ENCODE measurements at places on chromosomes 2 and 18. TPM values are rescaled to one million over a fixed set of nuclear protein-coding genes. Genes with fewer than 3 reads are reported as not detected.
A peak's percentile ranks its signal among the peaks of the same experiment; 100 is the strongest.

GRCh38 chr18:13028869-13029268, 37.7 kb downstream of the CEP192 start:
- H3K27me3 ChIP-seq, result no peaks in the 10 kb centered on the region
- no peak for DNase-seq
- H3K27ac ChIP-seq, result no peak overlapping the region
- peaks cover 2% of the 10 kb centered on the region for H3K4me1 ChIP-seq
- H3K36me3 ChIP-seq, result peaks cover 10% of the 10 kb centered on the region

The CTNNA2 gene
- not detected for total RNA-seq

The PRKRA gene
- total RNA-seq, result 53.6 TPM

DNA sequence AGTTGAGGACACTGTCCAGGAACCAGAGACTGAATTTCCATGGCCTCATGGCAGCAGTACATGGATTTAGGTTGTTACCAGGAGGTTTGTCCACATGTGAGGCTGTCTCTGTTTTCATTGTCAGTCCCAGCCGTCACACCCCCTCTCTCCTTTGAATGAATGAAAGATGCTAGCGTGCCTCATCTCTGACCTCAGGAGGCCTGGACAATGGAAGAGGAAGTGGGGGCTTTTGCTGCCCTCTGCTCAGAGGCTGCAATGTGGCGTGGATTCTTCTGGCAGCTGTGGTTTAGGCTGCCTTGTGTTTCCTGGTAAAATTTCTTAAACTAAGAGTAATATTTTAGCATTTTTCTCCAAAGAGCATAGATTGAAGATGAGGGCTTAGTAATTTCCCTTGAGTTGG, 47.5 kb downstream of the RAB31 start:
- H3K4me3 ChIP-seq, result no peak overlapping the region
- H3K4me1 ChIP-seq, result peaks cover 13% of the 10 kb centered on the region
- no peak for DNase-seq
- H3K36me3 ChIP-seq, result no peaks in the 10 kb centered on the region

DNA sequence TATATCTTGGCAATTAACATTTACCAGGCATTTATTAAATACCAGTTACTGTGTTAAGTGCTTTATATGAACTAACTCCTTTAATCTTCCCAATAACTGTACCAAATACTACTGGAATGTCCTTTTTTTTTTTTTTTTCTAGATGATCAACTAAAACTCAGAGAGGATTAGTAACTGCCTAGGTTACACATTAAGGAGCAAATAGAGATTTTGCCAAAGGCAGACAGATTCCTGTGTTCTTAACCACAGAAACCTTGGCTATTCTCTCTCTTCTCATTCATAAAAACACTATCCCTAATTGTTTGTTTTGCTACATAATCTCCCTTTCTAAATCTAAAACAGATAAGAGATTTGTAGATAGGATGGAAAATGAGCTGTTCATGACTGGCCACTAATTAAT, 13.3 kb downstream of the DHX57 start:
- H3K36me3 ChIP-seq, result peaks cover 17% of the 10 kb centered on the region
- no peak overlapping the region for H3K27ac ChIP-seq
- H3K4me1 ChIP-seq, result 0 out of 2 replicates have a peak, but pooled peaks cover 1% of the 10 kb centered on the region
- H3K4me3 ChIP-seq, result no peak overlapping the region

- H3K4me1 ChIP-seq, result no peaks in the 10 kb centered on the region
- H3K4me3 ChIP-seq, result no peak overlapping the region
- H3K27ac ChIP-seq, result no peak overlapping the region
Measured at GRCh38 chr2:2746731-2747130, 415.7 kb upstream of the MYT1L start.

DNA sequence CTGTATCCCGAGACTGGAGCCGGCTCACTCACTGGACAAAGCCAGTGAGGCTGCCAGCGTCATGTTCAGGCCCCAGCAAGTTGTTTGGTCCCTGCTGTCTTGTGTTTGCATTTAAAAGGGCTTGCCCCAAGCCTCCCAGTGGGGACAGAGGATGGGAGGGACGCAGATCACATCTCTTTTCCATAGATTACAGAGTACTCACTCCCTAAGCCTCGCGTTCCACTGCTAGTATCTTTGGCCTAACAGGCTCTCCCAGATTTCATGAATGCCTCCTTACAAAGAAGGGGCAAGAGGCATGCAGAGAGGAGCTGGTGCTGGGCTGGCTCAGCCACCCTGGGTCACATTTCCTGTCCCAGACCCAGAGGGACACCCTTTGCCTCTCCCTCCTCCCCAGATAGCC, 59.1 kb downstream of the CMPK2 start:
- no peak for DNase-seq
- H3K4me3 ChIP-seq, result no peak overlapping the region
- H3K4me1 ChIP-seq, result no peaks in the 10 kb centered on the region
- no peaks in the 10 kb centered on the region for H3K27me3 ChIP-seq

DNA sequence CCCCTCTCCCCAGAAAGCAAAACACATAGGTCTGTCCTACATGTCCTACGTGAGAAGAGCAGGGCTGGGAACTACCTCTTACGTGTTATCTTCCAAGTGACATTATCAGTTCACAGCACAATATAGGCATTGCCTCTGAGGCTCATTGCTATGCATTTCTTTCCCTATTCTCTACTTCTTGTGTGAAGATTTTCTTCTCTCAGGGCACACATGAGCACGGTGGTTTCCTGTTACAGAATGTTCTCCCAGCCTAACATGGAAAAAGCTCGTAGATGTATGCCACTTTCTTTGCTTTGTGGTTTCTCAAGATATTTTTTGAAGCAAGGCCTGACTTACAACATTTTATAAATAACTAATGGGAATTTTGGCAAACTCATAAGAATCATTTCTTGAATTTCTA, 19.4 kb upstream of the DSC3 start:
- H3K36me3 ChIP-seq, result no peaks in the 10 kb centered on the region
- H3K27ac ChIP-seq, result no peak overlapping the region
- no peaks in the 10 kb centered on the region for H3K4me1 ChIP-seq
- no peaks in the 10 kb centered on the region for H3K27me3 ChIP-seq

DNA sequence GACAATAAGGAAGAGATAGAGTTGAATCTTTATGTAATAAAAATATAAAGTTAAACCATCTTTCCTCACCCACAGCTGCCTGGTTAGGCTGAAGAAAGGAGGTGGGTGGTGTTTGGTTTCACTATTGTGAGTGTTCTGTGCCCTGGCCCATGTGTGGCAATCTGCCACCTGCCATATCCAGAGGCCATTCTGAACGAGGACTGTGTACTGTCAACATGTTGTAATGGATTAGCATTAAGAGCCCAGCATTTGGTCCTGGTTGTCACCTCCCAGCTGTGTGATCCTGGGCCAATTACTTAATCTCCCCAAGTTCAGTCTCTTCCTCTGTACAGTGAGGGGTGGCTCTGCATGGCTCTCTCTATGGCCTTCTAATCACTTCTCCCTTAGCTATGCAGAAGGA, 118.2 kb upstream of the SEC11C start:
- no peak overlapping the region for H3K27ac ChIP-seq
- no peak for DNase-seq
- no peaks in the 10 kb centered on the region for H3K27me3 ChIP-seq

GRCh38 chr2:200765139-200765951, 46.4 kb upstream of the BZW1 start:
- no peak overlapping the region for H3K4me3 ChIP-seq
- no peaks in the 10 kb centered on the region for H3K36me3 ChIP-seq

GRCh38 chr18:69838620-69839411, 108.9 kb downstream of the CD226 start:
- H3K4me1 ChIP-seq, result peaks cover 9% of the 10 kb centered on the region
- DNase-seq, result no peak
- no peak overlapping the region for H3K4me3 ChIP-seq
- no peaks in the 10 kb centered on the region for H3K36me3 ChIP-seq
- no peaks in the 10 kb centered on the region for H3K27me3 ChIP-seq

- no peaks in the 10 kb centered on the region for H3K27me3 ChIP-seq
- DNase-seq, result no peak
- H3K27ac ChIP-seq, result 0 out of 2 replicates have a peak overlapping the region, but pooled peaks have one; percentile 13
- peaks cover 18% of the 10 kb centered on the region for H3K4me1 ChIP-seq
Measured at GRCh38 chr18:12839057-12839525, 44.9 kb downstream of the PTPN2 start.

The SERPINB10 gene
- not detected for total RNA-seq

The STARD7 gene
- 138 TPM for total RNA-seq

- no peak for DNase-seq
- no peak overlapping the region for H3K27ac ChIP-seq
- no peaks in the 10 kb centered on the region for H3K4me1 ChIP-seq
- H3K4me3 ChIP-seq, result no peak overlapping the region
- no peaks in the 10 kb centered on the region for H3K36me3 ChIP-seq
- no peaks in the 10 kb centered on the region for H3K27me3 ChIP-seq
Measured at GRCh38 chr2:2739231-2739795, 408.2 kb upstream of the MYT1L start.

- H3K36me3 ChIP-seq, result no peaks in the 10 kb centered on the region
- no peaks in the 10 kb centered on the region for H3K27me3 ChIP-seq
- H3K27ac ChIP-seq, result no peak overlapping the region
- no peak for DNase-seq
- H3K4me3 ChIP-seq, result no peak overlapping the region
Measured at GRCh38 chr2:67848551-67849285, 214.1 kb downstream of the C1D start.

- H3K4me1 ChIP-seq, result peaks cover 44% of the 10 kb centered on the region
- H3K27me3 ChIP-seq, result no peaks in the 10 kb centered on the region
- H3K36me3 ChIP-seq, result peaks cover 52% of the 10 kb centered on the region
- H3K4me3 ChIP-seq, result no peak overlapping the region
Measured at GRCh38 chr2:234974501-234975385, 22.9 kb downstream of the SH3BP4 start.

The VIT gene
- under 0.01 TPM for total RNA-seq

GRCh38 chr18:3269241-3269913, 7.4 kb downstream of the MYL12B start:
- peaks cover 11% of the 10 kb centered on the region for H3K36me3 ChIP-seq
- H3K4me1 ChIP-seq, result peaks cover 13% of the 10 kb centered on the region
- DNase-seq, result no peak
- H3K4me3 ChIP-seq, result no peak overlapping the region

DNA sequence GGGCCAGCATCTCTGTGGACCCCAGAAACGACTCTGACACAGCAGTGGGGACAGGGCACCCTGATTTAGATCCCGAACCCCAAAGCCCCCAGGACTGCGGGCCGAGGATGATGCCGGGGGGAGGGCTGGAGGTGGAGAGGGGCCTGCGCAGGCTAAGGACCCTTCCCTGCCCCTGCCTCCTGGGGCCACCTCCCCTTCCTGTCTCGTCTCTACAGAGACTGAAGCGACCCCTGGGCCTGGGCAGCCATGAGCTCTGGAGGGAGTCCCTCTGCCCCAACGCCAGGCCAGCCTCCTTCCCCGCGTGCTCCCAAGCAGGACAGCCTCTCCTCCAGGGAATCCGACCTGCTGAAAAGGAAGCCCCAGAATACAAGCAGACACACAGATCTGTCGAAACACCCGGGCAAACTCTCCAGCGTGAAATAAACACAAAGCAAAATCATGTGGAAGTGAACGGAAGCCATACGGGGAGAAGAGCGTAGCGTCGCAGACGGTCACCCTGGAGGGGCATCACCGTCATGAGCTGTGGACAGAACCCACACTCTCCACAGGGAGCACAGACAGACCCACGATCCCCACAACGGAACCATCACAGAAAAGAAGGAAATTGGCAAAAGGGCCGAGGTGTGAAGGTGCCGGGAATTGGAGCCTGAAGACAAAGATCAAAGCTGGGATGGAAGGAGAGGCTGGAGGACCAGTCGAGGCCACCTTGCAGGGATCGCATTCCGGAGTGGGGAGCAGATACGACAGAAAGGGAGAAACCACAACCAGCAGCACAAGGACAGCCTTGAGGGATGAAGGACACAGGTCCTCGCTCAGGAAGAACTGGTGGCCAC, 51.0 kb upstream of the CTDP1 start:
- no peaks in the 10 kb centered on the region for H3K36me3 ChIP-seq
- no peak for DNase-seq
- H3K27me3 ChIP-seq, result peaks cover 49% of the 10 kb centered on the region
- no peaks in the 10 kb centered on the region for H3K4me1 ChIP-seq
- H3K27ac ChIP-seq, result no peak overlapping the region

DNA sequence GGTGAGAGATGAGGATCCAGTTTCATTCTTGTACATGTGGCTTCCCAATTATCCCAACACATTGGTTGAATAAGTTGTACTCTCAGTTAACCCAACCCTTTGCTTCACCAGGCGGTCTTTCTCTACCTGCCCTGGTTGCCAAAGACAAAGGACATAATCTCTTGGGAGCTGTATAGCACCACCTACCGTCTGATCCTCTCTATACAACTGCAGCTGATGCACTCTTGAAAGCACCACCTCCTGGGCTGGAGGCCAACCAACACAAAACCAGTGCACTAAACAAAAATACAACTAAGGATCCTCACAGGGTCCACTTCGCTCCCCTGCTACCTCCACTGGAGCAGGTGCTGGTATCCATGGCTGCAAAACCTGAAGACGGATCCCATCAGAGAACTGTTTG, 473.6 kb upstream of the NRXN1 start:
- no peaks in the 10 kb centered on the region for H3K27me3 ChIP-seq
- no peak for DNase-seq
- no peak overlapping the region for H3K27ac ChIP-seq
- no peak overlapping the region for H3K4me3 ChIP-seq

The MEP1B gene
- not detected for total RNA-seq

The USP37 gene
- 7.5 TPM for total RNA-seq

The FOXI3 gene
- total RNA-seq, result not detected

- no peaks in the 10 kb centered on the region for H3K4me1 ChIP-seq
- H3K4me3 ChIP-seq, result no peak overlapping the region
- no peak overlapping the region for H3K27ac ChIP-seq
- DNase-seq, result no peak
- H3K36me3 ChIP-seq, result no peaks in the 10 kb centered on the region
- peaks cover 24% of the 10 kb centered on the region for H3K27me3 ChIP-seq
Measured at GRCh38 chr2:10256515-10257031, 46.1 kb upstream of the HPCAL1 start.

GRCh38 chr2:132437852-132438669, 21.5 kb downstream of the GPR39 start:
- H3K27ac ChIP-seq, result peak overlapping the region; percentile 73
- H3K27me3 ChIP-seq, result no peaks in the 10 kb centered on the region
- no peak for DNase-seq
- H3K4me1 ChIP-seq, result peaks cover 11% of the 10 kb centered on the region
- no peak overlapping the region for H3K4me3 ChIP-seq

GRCh38 chr18:13026583-13027270, 35.6 kb downstream of the CEP192 start:
- H3K27me3 ChIP-seq, result no peaks in the 10 kb centered on the region
- peaks cover 2% of the 10 kb centered on the region for H3K4me1 ChIP-seq
- no peak overlapping the region for H3K4me3 ChIP-seq
- DNase-seq, result peak; percentile 53
- H3K27ac ChIP-seq, result peak overlapping the region; percentile 30

DNA sequence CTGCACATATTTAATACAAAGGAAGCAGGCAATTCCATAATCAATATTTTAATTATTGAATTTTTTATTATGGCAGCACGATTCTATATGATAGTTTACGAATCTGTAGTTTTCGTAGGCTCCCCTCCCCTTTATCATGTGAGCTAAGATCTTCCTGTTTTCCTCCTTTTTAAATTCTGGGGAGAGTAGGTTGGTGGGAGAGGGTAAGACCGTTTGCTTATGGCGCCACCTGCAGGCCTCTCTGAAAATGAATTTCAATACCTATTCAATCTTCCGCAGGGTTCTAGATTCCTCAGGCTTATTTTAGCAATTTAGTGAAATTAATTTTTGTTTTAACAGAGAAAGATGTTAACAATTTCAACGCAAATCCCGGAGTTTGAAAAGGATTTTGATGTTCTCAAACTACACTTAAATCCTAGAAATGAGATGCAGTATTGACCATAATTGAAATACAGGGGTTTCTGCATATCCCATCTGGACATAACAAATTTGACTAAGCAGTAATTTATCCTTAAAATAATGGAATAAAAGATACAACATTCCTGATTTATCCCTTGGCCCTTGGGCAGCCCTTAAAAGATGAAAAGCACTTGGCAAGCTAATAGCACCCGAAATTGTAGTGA, 12.8 kb upstream of the GBX2 start:
- H3K4me3 ChIP-seq, result no peak overlapping the region
- H3K4me1 ChIP-seq, result peaks cover 6% of the 10 kb centered on the region
- peak; percentile 65 for DNase-seq
- H3K27ac ChIP-seq, result no peak overlapping the region
- H3K36me3 ChIP-seq, result no peaks in the 10 kb centered on the region
- peaks cover 8% of the 10 kb centered on the region for H3K27me3 ChIP-seq

The SPDYA gene
- total RNA-seq, result not detected
